Activated B cell treated with CpG ODN at 0.5 μM for 24 hours (primary cell): ENCODE measurements at places on chromosomes 12 and 14. TPM values are rescaled to one million over a fixed set of nuclear protein-coding genes. Genes with fewer than 3 reads are reported as not detected.

The P2RX2 gene
- not detected in 2 replicates for total RNA-seq

The ANAPC5 gene
- total RNA-seq: 116 and 143 TPM in 2 replicates

The RNASE1 gene
- total RNA-seq: not detected in 2 replicates

The SERPINA12 gene
- not detected in 2 replicates for total RNA-seq

The EP400 gene
- total RNA-seq: 57.8 and 65.6 TPM in 2 replicates

The PYGL gene
- total RNA-seq: 0.32 TPM in 1 of 2 replicates, not detected in the other

The OAS3 gene
- total RNA-seq: 23.1 and 27.2 TPM in 2 replicates

The RTN1 gene
- total RNA-seq: not detected in 2 replicates

The DEPDC4 gene
- total RNA-seq: 0.49 and 0.81 TPM in 2 replicates

The AQP2 gene
- not detected in 2 replicates for total RNA-seq

The PRB2 gene
- not detected in 2 replicates for total RNA-seq

The KLRK1 gene
- total RNA-seq: 0.56 and 0.98 TPM in 2 replicates

The ADAMTS20 gene
- not detected in 2 replicates for total RNA-seq

The CD69 gene
- 23.7 and 26.7 TPM in 2 replicates for total RNA-seq

GRCh38 chr14:94165744-94166143, 8.4 kb upstream of the PPP4R4 start:
- DNase-seq: no peak

DNA sequence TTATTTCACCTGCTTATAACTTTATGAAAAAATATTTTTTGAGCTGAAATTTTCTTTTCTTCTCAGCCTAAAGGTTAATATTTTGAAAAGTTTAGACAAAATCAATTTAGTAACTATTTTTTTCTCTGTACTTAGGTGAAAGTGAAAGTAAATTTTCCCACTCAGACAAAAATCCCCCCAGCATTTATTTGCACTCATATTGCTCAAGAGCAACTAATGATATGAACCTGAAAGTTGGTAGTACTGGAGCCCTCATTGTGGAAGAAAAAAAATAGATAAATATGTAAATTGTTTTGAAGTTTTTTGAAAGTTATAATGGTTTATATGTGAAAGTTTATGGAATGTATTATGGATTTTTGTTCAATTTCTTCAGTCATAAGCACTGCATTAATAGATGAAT, 1005.9 kb upstream of the ATXN7L3B start:
- no peak for DNase-seq

GRCh38 chr12:123238961-123239360, 5.7 kb downstream of the MTRFR start:
- DNase-seq: no peak

DNA sequence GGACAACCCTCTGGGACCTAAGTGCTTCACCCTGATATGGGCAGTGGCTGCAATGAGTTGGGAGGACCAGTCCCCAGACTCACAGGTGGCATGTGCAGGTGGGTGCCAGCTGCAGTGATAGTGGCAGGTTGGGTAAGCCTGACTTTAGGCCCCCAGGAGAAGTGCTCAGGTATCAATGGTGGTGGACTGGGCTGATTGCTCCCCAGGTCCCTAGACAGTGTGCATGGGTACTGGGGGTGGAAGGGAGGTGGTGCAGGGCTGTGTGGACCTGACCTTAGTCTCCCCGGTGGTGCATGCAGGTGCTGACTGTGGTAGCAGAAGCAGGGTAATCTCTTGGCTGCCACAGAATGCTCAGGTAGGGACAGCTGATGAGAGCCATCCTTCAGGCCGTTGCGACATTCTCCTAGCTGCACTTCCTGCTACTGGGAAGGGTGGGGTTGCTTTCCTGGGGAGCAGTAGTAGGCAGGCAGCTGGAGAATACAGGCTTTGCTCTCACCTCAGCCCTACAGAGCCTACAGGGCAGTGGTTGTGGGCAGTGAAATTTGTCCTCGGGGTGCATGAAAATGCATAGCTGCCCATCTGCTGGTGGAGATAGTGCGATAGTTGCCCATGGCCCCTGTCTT, 33.3 kb upstream of the CCND2 start:
- no peak for DNase-seq

DNA sequence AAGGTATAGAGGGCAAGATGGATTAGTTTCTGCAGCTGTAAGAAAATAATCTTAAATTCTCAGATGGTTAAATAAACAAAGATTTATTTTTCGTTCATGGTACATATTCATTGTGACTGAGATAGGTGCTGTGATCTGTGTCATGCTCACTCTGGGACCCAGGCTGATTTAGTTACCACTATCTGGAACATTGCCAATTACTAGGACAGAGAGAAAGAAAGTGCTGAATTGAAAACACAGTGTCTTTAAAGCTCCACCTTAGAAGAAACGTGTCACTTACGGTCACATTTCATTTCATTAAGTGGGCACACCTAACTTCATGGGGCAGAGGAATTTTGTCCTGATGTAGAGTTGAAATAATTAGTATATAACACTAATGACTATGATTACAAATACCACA, 430.0 kb downstream of the CCDC91 start:
- DNase-seq: no peak

GRCh38 chr12:21604245-21605101, at the start of gene GYS2:
Gene GYS2, minus strand, starts transcription at chr12:21604847. Its CDS starts 255 bp downstream, at chr12:21604592.
- DNase-seq: no peak

- DNase-seq: no peak
Measured at GRCh38 chr12:114920771-114921554, 237.0 kb upstream of the TBX3 start.

DNA sequence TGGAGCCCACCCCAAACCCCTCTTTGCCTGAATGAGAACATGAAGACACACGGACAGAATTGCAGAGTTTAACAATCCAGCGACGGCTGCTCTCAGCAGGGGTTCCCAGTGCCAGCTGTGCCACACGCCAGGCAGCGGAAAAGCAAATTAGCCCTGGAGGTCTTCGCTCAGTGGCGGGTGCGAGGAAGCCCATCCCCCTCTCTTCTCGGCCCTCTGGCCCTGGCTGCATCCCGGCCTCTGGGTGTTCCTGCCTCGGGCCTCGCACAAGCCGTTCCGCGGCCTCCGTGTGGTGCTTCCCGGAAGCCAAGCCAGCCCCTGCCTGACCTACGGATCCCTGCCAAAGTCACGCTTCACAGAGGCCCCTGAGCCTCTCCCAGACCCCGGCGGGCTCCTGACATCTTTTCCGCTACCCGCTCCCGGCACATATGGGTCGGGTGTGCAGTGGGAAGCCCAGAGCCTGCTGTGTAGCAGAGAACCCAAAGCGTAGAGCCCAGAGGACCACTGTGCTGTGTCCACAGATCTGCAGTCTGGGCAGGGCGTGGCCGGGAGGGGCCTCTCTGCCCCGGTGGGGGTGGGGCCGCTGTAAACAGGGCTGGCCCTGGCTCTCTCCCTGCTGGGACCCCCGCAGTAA, 70.7 kb upstream of the GALNT9 start:
- DNase-seq: no peak

- no peak for DNase-seq
Measured at GRCh38 chr12:48696626-48697025, 14.6 kb upstream of the KANSL2 start.

DNA sequence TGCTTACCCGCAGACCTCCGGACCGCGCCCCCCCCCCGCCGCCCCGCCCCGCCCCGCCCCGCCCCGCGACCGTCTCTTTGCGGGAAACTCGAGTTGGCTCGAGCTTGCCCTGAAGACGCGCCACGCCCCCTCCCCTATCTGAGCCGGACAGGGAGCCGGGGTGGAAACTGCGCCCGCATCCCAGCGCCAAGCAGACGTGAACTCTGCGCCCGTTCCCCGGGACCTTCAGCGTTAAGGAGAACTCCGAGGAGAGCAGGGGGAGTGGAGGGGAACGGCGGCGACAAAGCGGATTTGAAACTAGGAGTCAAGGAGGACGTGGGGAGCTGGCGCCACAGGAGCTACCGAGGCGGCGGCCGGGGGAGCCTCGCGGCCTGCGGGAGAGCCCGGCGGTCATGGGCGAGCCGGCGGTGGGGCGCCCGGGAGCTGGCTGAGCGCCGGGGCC, at the start of gene KCNK13:
Gene KCNK13 (plus strand): TSS at position 310 of the 442 bp plus-strand sequence. CDS start 212 bp downstream, outside the sequence.
- DNase-seq: no peak

GRCh38 chr14:21208554-21208953, 52.7 kb upstream of the OR5AU1 start:
- DNase-seq: no peak

DNA sequence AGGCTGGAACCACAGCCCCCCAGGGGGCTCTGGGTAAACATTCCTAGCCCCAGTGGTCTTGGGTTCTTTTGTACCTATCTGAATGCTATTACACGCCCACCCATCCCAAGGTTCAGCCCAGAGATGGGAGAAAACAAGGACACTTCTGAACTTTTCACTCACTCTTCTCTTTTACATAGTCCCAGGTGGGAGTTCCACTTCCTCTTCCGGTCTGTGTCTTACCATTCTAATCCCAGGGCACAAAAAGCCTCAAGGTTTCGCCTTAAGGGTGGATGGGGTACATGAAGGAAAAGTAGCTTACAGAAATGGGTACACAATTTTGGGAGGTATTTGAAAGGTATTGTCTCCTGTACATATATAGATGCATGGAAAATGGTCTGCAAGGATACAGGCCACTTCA, 79.0 kb downstream of the TMEM30B start:
- no peak for DNase-seq

DNA sequence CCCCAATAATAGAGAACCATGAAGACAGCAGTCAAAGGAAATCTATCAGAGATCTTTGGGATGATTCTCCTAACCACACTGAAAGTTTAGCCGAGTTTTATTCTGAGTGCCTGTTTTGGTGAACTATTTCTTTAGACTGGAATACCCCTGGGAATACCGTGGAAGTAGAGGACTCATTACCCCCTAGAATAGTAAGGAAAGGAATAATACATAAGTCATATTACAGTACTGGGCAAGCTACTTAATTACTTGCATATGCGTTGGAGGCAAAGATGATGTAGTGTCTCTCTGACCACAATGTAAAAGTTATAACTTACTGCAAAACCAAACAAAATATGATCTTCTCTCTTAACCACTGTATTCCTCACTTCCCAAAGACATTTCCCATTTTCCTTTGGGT, 25.5 kb downstream of the ZC2HC1C start:
- no peak for DNase-seq

GRCh38 chr14:89598548-89599186, 181.6 kb upstream of the FOXN3 start:
- no peak for DNase-seq

GRCh38 chr12:21941506-21942376, 515 bp upstream of the ABCC9 start:
- no peak for DNase-seq

DNA sequence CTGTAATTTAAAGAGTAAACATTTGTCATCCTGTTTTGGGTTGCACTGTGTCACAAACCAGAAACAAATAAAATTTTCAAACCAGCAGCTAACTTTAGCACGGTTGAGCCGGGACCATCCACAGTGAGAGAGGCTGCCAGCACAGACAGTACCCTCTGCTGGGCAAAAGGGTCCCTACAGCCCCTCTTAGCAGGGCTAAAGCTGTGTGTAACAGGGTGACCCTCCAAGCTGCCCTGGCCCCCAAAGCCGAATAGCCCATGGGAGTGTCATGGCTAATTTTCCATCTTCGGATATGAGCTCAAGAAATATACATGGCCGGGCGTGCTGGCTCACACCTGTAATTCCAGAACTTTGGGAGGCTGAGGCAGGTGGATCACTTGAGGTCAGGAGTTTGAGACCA, 157.1 kb upstream of the GRIN2B start:
- no peak for DNase-seq

- DNase-seq: no peak
Measured at GRCh38 chr14:100537446-100538350, 49.5 kb downstream of the BEGAIN start.

DNA sequence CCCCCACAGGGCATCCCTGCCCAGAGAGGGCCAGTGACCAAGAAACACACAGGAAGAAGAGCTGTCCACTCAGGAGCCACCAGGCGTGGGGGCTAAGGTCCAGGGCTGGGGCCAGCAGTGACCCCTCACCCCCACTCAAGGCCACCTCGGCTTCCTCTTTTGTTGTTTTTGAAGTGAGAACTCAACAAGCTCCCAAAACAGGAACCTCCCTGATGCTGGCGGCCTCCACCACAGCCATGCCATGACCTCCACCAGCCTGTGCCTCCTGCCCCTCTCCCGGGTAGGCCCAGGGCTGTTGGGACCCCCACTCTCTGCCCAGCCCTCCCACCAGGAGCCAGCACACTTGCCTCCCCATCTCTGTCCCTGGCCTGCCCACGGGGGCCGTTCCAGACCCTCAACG, 7.8 kb downstream of the AKT1 start:
- DNase-seq: no peak

DNA sequence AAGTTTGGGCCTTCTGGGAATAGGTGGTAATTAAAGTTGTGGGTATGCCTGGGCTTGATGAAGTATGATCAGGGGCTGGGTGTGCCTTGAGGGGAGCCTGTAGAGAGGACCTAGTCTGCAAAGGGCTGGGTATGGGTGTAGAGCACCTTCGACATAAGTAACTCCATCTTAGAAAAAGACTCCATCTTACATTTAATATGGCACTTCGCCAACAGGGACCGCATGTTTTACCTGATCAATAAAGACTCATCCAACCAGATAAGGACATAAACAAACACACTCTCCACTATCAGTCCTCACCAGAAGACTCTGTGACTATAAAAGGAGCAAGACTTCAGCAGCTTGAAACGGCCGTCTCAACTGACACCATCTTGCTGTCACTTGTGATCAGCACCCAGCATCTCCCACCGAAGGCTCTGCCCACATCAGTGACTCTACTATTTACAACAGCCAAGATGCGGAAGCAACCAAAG, 23.5 kb upstream of the GPR68 start:
- no peak for DNase-seq

GRCh38 chr14:68919129-68919927, 59.8 kb downstream of the ACTN1 start:
- no peak for DNase-seq

GRCh38 chr12:26748741-26749431, 84.1 kb downstream of the ITPR2 start:
- no peak for DNase-seq

DNA sequence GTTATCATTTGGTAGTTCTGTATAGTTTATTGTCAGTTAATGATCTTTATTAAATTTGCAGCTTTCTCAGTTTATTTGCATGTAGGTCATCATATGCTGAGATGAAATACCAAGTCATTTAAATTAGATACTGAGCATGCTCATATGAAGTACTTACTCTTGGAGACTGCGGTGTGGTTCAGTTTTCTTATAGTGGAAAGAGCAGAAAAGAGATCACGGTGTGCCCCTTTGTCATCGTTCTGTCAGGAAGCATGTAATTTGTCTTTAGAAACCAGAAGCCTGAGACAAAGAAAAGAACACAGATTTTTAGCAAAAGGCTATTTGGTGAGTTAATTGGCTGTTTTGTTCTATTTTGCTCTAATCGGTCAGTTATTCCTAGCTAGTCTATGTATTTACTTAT, 75.6 kb downstream of the PLEKHA5 start:
- no peak for DNase-seq

GRCh38 chr12:66236969-66237368, 48.0 kb downstream of the IRAK3 start:
- no peak for DNase-seq

GRCh38 chr14:105328070-105328677, 13.6 kb downstream of the PACS2 start:
- no peak for DNase-seq
